ENCODE measurements at places on chromosomes 16 and 17.

- DNase-seq, result no peak
These were observed 36.6 kb downstream of the GINS3 start for GRCh38 chr16:58428621-58429542.

GRCh38 chr16:75127713-75128415 lies 11.3 kb upstream of the LDHD start:
- no peak for DNase-seq

GRCh38 chr17:4366327-4367063 lies at the start of gene UBE2G1:
UBE2G1 (minus strand) TSS chr17:4366675; CDS start chr17:4366316, 359 bp downstream.
- DNase-seq, result peak; percentile 99

DNA sequence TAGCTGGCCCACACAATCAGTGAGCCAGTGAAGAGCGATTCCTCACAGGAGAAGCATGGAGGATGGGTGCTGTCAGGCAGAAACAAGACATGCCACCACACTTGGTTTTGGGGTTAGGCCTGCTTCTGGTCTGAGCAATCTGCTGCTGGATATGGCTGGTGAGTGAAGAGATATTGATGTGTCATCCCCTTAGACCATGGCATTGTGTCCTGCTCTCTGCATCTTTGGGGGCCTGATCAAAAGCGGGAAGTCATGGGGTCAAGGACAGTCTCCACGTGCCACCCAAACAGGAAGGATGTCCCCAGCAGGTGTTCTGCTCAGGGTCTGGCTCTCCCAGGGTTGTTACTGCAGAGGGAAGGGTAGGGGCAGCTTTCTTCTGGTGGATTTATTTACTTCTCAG lies 140.7 kb downstream of the PRKCB start:
- no peak for DNase-seq

- DNase-seq, result no peak
These were observed 58.3 kb upstream of the ARHGAP44 start for GRCh38 chr17:12730931-12731521.

- DNase-seq, result no peak
These were observed 375.3 kb upstream of the CDH5 start for GRCh38 chr16:65991149-65991701.

- no peak for DNase-seq
These were observed 25.5 kb downstream of the DNAH3 start for GRCh38 chr16:21125191-21125590.

- DNase-seq, result peak; percentile 41
These were observed 45.4 kb downstream of the STH start for GRCh38 chr17:46044286-46044928.

- DNase-seq, result no peak
These were observed 139.6 kb downstream of the HAPSTR1 start for GRCh38 chr16:9231039-9231438.

DNA sequence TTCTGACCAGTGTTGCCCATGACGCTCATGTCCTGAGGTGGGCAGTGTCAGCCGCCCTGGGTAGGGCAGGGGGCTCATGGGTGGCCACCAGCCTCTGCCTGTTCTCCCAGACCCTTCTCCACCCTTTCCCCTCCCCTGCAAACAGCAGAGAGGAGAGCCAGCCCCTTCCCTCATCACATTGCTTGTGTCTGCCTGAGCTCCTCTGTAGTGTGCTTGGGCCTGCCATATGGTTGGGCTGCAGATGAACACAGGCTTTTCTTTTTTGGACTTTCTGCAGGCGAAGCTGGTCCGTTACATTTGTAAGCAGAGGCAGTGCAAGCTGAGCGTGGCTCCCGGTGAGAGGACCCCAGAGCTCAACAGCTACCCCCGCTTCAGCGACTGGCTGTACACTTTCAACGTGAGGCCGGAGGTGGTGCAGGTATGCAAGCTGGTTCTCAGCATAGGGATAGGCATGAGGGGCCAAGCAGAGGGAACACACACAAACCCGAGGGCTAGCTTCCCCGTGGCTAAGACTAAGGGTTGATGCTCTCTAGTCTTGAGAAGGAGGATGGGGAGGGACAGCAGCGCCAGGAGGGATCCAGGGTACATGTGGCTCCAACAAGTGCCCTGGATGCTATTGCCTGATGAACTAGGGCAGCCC lies 80.6 kb upstream of the LGALS9 start:
- DNase-seq, result no peak

- DNase-seq, result no peak
These were observed 2.8 kb upstream of the KDM6B start for GRCh38 chr17:7831233-7831632.

DNA sequence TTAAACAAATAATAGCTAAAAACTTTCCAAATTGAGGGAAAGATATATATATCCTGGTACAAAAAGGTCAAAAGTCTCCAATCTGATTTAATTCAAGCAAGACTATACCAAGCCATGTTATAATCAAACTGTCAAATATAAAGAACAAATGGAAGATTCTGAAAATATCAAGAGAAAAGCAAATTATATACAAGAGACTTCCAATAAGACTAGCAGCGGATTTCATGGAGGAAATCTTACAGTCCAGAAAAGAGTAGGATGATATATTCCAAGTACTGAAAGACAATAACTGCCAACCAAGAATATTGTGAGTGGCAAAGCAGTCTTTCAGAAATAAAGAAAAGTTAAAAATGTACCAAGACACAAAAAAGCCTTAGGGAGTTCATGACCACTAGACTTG lies 102.2 kb downstream of the CEP112 start:
- DNase-seq, result no peak

DNA sequence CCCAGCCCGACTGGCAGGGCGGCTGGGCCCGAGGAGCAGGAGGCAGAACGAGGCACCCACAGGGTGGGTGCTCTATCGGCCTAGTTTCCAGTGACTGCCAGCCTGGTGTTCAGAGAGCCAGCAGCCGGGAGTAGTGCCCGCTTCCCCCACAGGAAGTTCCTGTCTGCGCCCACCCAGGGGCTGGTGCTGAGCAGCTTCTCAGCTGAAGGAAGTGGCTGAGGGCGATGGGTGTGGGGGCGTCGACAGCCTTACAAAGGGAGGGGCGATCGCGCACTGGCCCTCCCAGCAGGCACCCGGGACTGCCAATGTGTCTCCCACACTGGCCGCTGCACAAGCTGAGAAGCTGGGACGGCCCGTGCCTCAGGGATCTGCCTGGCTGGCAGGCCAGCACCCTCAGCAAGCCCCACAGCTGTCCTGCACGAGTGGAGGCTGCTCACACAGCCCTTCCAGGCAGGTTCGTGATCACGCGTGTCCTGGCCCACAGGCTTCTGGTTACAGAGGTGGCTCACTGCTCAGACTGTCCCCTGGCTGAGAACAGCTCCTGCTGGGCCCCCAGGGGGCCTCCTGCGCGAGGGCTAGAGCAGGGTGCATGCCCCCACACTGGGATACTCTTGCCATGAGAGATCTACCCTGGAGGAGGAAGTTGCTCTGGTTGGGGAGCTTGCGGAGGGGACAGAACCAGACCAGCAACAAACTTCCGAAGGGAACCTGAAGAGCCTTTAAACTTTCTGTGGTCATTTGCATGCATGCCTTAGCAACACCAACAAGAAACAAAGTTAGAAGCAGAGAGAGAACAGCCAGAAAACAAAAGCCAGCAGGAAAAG lies 2.5 kb downstream of the RNF166 start:
- DNase-seq, result peak; percentile 74

DNA sequence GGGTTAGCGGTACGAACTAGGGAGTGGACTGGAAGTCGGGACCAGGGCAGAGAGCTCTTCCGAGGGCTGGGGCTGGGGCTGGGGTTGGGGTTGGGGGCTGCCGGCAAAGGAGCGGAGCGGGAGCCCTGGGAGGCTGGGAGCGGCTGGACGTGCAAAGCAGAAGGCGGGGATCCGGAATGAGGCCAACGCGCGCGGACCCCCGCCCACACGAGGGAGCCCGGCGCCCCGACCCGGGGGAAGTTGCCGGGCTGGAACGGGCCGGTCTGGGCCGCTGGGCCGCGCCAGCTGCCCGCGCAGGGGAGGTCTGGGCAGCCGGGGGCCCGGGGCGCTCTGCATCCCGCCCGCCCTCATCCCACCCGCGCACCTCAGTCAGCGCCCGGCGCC lies 323 bp downstream of the ST3GAL2 start:
- DNase-seq, result no peak

DNA sequence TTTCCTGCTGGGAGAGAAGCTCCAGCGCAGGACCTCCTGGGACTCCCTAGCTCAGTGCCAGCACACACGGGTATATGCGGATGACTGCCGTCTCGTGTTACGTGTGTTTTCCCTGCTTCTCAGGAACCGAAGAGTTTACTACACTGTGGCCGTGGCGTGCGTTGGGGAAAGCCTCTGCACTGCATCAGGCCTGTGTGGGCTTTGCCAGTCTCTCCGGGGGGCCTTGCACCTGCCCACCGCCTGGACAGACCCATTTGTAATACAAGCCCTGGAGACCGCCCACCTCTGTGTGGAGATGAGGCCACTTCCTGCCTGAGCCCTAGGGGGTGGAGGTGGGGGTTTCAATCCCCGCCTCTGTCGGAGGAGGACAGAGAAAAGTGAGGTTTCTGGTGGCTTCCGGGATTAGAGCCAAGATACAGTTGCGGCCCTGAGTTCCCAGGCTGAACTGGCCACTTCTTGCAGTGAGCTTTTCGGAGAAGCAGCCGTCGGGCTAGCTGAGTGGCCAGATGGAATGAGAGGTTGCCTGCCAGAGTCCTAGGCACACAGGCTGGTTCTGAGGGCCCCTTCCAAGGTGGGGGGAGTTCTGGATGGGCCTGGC lies 43.4 kb upstream of the GSE1 start:
- peak; percentile 43 for DNase-seq

DNA sequence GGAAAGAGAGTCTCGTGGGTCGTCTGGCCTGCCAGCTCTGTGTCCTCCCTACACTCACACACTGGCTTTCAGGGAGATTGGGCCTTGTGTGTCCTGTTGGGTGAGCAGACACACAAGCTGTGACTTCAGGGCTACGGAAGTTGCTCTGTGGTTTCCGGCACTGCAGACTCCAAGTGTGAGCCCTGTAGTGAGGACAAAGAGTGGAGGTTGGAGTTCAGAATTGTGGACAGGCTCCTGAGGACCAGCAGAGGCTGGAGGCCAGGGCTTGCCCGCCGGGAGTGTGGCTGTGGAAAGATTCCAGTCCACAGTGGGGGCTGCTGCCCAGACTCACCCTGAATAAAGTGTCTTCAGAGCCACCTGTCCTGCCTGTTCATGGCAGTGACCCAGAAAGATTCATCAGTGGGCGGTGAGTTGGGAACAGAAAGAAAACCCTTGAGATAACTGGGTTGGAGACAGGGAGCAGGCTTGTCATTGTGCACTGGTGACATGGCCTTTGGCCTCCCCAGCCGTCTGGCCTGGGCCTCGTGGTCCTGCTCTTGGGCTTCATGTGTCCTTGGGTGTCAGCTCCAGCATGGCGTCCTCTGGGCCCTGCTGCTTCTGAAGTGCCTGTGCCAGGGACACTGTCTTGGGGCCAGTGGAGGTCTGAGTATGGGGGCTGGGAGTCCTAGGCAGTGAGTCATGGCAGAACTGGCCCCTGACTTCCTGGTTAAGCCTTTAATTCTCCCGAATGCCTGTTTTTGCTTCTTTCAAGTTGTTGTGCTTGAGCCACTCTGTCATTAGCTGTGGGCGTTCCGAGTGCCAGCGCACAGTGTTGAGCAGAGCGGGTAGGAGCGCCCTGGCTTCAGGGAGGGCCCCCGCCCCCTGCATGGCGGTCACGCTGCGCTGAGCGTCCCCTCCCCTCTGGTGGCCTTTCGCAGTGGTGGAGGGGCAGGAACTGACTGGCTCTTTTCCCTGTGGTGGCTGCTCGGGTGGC lies 19.9 kb upstream of the ZNF750 start:
- peak; percentile 34 for DNase-seq

- DNase-seq, result no peak
These were observed 248.4 kb downstream of the C16orf95 start for GRCh38 chr16:87068762-87069150.

- no peak for DNase-seq
These were observed 24.5 kb downstream of the FCSK start for GRCh38 chr16:70478912-70479341.

GRCh38 chr17:41695134-41695661 lies 6.5 kb downstream of the EIF1 start:
- DNase-seq, result no peak

DNA sequence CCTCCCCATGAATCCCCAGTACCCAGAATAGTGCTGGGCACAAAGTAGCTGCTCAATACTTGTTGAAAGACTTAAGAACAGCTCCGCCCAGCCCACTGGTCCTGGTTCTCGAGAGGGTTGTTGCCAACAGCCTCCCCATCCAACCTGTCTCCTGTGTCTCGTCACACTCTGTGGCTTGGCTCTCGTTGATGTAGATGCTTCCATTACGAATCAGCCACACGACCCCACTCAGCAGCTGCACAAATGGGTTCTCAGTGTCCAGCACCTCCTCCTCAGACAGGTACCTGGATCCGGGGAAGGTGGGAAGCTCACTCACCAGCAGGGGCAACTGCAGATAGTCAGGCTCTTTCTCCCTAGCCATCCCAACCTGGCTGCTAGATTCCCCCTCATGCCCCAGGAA lies 2.1 kb downstream of the NAGPA start:
- DNase-seq, result no peak

DNA sequence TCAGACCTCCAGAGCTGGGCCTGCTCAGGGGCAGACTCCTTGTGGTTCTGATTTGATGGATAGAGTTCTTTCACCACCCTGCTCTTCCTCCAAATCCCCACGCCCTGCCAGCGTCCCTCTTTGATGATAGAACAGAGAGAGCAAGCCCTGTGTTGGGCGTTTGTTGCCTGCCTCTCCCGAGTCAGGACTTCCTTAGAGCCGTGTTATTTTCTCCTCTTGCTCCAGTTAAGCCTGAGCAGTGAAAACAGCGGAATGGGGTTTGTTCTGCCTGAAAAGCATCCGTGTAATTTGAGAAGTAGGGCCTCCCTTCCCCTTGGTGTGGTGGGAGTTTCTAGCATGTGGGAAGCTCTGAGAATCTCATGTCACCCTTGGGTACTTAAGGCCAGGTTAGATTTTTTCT lies 22.1 kb downstream of the TMEM94 start:
- no peak for DNase-seq

- DNase-seq, result no peak
These were observed 147.9 kb downstream of the CYLD start for GRCh38 chr16:50889746-50890145.

GRCh38 chr17:57035971-57036481 lies 49.0 kb upstream of the AKAP1 start:
- DNase-seq, result no peak

DNA sequence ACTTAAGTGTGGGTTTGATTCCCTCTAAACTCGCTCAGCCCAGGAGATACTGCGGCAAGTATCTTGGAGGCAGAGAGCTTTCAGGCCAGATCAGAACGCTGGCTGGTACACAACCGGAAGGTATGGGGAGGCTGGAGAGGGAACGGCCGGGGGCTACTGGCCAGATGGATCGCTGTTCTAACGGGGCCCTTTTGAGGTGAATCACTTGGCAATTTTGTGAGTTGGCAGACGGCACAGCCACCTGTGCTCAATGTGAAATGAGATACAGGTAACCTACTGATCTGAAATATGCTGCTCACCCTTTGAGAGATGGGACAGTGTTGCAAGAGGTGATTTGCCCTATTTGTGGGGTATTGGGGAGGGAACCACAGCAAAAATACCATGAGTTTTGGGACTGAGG lies 622.9 kb upstream of the RBFOX1 start:
- DNase-seq, result no peak

DNA sequence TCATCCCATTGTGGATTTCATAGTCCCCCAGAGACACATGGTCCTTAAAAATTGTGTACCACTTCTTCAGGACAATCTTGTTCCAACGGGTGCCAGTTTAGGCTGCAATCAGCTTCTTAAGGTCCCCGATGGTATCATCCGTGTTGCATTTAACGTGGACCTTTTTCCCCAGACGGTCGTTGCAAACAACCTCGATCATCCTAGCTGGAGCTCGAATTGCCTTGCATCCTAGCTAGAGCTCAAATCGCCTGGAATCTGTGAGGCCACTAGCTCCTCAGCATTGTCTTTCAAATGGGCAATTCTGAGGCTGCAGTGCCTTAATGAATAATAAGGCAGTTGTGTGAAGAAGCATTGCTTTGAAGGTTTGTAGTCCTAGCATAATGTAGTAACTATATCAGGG lies 37.7 kb upstream of the RHBDL3 start:
- no peak for DNase-seq
